ENCODE measurements at places on chromosomes 5 and 9. TPM values are rescaled to one million over a fixed set of nuclear protein-coding genes. Genes with fewer than 3 reads are reported as not detected.

The IFNK gene
- 57.3 TPM for polyA plus RNA-seq

GRCh38 chr5:108634617-108635288, 112.9 kb upstream of the FER start:
- no peak for DNase-seq

- no peak for DNase-seq
Measured at GRCh38 chr9:93397661-93398373, 53.7 kb upstream of the FAM120A start.

DNA sequence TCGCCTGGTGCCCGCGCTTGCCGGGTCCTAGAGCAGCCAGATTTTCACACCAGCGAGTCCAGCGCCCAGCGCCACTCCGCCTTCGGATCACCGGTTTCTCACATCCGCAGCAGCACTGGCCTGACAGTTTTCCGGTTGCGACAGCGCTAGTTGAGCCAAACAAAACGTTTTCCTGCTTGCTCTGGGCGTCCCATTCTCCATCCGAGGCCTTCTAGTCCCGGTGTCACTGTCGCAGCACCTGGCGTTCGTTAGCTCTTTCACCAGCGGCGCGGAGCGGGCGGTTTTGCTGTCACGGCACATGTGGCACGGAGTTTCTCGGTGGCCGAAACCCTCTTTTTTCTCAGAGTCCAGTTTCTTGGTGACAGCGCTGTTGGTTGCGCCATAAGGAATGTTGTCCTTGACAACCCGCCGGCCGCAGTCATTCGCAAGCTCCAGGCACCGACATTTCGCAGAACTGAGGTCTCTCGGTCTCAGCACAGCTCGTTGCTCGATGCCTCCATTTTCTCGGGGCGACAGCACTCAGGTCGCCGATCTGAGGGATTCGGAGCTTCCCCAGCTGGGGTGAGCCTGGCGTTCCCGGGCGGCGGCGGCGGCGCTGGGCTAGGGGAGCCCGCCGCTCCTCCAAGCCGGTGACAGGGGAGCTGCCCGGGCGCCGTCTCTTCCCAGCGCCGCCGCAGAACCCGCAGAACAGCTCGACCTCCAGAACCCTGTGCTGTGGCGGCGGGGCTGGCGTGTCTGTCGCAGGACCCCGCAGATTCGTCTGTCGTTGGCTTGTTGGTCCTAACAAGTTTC, 47.8 kb downstream of the ANXA2R start:
- no peak for DNase-seq

DNA sequence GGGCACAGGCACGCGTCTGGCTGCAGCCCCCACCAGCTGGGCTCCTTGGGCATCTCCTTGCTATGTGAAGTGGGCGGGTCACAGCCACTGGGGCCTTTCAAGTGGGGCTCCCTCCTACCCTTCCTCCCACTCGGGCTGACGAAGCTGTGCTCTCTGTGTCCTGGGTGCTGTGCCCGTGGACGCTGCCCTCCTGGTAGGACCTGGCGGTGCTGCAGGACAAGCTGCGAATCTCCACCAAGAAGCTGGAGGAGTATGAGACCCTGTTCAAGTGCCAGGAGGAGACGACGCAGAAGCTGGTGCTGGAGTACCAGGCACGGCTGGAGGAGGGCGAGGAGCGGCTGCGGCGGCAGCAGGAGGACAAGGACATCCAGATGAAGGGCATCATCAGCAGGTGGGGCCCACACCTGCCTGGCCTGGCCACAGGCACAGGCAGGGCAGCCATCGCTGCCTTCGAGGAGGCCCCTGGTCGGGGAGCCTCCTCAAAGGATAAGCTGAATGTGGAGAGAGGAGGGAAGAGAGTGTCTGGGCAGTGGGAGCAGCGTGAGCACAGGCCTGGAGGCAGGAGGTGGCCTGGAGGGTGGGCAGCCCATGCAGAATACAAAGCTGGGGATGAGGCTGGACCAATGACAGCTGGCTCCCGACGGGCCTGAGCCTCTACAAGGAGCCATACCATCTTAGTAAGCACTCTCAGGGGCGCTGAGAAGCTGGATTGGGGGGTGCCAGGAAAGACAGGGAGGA, 124.7 kb downstream of the DAB2IP start:
- no peak for DNase-seq

- DNase-seq = peak; percentile 7
Measured at GRCh38 chr9:133994353-133995011, 2.4 kb upstream of the VAV2 start.

DNA sequence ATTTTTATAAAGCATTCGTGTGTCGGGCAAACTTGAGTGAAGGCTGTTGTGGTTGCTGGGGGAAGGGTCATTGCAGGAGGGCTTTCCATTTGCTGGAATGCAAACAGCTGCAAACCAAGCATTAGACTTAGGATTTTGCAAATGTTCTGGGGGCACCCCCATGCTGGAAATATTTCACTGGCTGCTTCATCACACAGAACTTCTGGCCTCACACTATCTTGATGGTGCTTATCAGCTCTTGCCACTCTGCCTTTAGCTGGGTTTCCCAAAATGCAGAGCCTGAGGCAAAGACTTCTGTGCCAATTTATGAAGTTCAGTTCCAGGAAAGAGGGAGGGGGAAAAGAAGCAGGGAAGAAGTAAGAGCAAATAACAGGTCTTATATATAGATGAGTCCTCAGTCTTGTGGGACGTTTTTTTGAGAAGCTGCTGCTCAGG, 8.6 kb upstream of the COL15A1 start:
- DNase-seq = no peak

DNA sequence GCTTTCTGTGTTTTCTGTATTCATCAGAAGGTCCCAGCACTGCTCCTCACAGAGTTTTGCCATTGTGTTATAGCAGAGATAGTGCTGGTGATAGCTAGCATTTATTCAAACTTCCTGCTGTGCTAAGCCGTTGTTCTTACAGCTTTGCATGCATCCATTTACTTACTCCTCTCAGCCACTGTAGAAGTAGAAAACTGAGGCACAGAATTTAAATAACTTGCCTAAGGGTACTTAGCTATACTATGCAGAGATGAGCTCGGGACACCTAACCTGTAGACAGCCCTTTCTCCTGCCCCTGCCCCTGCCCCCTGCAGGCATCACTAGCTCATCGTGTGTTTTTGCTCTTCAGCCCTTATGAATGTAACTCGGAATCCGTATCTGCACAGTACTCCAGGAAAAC, 227.6 kb downstream of the SAXO1 start:
- no peak for DNase-seq

- DNase-seq = no peak
Measured at GRCh38 chr5:176771102-176771845, 39.1 kb upstream of the UNC5A start.
